ENCODE measurements at places on chromosomes 4 and X.

DNA sequence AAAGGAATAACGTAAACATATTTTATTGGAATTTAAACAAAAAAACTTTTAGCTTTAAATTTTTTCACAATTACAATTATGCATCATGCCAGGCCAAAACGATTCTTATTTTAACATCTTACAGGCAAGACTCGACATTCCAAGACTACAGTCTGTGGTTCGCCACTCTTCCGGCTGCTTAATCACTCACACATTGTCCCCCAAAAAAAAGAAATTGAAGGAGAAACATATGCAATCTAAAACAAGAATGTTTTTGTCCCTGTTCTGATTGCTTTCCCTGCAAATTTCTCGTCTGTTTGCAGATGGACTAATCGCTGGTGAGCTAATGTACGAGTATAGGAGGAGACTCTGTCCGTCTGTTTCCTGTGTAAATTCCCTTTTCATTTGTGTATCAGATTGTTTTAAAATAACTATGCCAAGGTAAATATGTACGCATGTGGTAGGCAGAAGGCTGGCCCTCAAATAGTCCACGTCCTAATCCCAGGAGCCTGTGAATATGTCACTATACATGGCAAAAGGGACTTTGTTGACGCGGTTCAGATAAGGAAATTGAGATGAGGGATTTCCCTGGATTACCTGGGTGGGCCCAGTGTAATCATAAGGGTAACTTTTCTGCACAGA, 37.7 kb upstream of the MTNR1A start:
- no peak for DNase-seq

- DNase-seq = no peak
These were observed 831.6 kb upstream of the NDST4 start for GRCh38 chr4:115945026-115945425.

GRCh38 chrX:81208916-81209315, 7.0 kb downstream of the SH3BGRL start:
- no peak for DNase-seq

DNA sequence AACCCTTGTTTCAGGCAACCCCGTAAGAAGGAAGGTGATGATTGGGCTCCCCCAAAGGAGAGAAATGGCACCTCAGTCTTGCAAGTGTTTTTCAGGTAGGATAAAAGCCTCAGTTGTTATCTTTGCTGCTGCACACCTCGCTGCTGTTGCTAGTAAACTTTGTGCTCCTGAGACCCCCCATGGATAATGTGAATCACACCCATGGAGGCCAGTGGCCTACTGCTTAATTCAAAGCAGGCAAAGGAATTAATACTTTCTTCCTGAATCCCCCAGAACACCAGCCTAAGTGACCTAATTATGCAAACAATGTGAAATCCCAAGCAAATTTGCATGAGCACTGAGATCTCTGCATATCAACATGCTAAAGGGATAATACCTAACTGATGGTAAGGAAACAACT, 337.5 kb downstream of the GRIA2 start:
- DNase-seq = no peak

DNA sequence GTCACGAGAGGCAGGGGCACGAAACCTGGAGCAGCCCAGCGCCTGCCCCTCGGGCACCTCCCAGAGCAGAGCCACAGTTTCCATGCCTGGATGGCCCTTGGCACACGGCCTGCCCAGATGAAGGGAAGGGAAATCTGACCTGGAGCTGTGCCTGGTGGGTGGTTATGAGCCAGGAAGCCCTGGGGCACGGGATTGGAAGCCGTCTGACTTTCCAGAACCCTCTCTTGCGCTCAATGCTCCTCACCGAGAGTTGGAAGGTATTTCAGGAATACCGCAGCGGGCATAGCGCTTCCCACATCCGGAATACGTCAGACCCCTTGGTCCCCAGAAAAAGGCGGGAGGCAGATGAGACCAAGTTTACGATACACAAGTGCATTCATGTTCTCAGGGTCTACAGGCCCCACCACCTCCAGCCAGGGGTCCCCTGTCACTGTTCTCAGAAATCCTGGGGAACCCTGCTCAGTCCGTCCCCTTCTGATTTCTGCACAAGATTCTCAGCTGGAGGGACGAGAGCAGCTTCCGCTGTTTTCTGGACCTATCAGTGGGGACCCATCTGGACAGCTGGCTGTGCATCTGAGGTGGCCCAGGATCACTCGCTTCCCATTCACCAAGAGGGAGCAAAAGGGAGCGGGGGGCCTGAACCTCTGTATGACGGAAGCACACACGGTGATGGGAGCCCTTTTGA, 172.9 kb downstream of the AFAP1 start:
- DNase-seq = no peak

DNA sequence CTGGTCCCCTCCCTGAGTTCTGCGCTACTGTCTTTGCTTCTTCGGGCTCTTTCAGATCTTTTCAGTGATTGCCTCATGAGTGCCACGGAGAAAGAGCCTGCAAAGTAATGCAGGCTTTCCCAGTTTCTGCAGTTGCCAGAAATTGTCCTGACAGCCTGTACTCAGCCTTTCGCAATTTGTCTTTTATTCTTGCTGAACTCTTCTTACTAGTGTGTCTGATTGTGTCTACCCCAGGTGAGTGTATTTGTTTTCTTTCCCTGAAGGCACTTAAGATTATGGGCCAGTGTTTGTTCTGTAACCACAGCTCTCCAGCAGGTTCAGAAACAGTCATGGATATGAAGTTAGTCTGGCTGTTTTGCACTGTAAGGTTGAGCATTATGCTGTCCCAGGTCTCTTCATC, 47.1 kb downstream of the FAM193A start:
- DNase-seq = no peak

- DNase-seq = no peak
These were observed 368.4 kb downstream of the RPA4 start for GRCh38 chrX:97252111-97252510.

DNA sequence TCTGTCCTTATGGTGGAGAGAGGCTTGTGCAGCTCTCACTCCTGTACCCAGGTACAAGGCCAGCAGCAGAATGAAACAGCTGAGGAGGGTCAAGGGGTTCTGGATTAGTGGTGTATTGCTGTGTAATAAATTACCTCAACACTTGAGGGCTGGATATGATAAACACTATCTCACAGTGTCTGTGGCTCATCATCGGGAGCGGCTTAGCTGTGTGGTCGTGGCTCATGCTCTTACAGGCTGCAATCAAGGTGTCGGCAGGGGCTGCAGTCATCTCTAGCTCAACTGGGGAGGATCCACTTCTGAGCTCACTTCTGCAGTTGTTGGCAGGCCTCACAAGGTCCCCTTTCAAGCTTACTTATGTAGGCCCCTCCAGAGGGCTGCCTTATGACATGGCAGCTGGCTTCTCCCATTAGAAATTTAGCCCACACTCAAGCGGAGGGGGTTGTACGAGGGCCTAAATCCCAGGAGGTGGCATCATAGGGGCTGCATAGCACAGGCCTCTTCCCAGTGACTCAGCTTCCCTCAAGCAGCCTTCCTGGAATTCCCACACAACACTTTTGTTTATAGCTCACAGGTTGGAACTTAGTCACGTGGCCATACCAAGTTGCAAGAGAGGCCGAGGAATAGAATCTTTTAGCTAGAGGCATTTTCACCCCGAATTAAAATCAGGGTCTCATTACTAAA, 148.2 kb upstream of the RPS6KA3 start:
- no peak for DNase-seq

DNA sequence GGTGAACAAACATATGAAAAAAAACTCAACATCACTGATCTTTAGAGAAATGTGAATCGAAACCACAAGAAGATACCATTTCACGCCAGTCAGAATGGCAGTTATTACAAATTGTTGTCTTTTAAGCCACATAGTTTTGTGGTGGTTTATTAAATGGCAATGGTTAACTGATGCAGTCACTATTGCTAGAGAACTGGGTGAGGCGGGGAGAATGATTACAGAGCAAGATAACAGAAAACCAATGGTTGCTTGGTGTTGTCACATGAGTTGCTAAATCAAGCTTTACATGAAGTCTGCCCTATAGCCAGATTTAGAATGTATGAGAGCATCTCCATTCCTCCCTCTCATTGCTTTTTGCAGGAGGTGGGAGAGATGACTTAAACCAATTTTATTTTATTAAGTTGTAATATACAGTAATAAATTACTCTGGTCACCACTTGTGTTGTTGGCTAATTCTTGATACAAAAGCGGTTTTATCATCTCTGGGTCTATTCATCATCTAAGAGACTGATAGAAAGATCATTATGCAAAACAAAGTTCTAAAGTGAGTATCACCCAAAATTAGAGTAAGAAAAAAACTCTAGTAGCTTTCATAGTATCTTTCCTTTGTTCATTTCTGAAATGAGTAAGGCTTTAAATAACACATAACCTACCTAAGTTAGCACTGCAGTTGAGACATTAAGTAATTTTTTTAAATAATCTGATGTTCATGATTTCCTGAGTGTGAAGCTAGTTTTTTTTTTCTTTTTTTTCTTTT, 859.5 kb downstream of the STIM2 start:
- DNase-seq = no peak

GRCh38 chrX:118603981-118604380, 108.4 kb downstream of the DOCK11 start:
- DNase-seq = peak; percentile 33

DNA sequence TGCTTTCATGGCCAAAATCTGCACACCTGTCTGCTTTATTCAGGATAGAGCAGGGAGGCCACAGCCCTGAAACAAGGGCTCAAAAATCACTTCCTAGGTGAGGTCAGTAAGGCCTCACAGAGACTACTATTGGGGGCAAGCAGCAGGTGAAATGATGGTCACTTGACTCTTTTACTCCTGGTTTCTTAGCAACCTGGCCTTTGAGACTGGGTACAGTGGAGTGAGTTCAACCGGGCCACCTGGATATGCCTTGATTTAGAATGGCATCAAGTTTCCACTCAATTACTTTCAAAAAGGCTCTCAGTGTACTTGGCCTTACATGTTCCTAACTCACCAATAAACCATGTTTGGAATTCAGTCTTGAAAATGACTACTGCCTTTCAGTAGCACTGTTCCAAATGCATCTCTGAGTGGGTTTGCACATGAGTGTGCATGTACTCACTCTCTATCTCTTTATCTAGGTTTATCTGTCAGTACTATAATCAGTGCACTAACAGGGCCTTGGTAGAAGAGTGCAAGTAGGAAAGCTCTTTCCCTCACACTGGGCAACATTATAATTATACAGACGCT, 388.2 kb downstream of the OPHN1 start:
- no peak for DNase-seq

DNA sequence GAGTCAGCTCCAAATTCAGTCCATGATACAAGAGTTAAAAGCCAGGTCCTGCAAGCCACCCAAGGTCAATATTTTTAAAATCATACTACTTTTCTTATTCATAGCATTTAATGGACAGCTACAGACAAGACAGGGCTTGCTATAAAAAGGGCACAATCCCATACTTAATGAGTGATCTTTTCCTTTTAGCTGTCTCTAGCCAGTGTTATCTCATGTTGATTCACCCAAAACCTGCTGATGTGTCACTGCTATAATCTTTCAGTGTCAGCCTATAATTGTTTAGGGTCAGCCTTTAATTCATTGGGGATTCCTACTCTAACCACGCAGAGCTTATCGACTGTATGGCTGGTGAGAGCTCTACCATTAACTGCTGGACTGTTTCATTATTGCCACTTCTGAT, 51.2 kb upstream of the HCCS start:
- no peak for DNase-seq

GRCh38 chr4:121339307-121339706, 41.5 kb downstream of the QRFPR start:
- no peak for DNase-seq

DNA sequence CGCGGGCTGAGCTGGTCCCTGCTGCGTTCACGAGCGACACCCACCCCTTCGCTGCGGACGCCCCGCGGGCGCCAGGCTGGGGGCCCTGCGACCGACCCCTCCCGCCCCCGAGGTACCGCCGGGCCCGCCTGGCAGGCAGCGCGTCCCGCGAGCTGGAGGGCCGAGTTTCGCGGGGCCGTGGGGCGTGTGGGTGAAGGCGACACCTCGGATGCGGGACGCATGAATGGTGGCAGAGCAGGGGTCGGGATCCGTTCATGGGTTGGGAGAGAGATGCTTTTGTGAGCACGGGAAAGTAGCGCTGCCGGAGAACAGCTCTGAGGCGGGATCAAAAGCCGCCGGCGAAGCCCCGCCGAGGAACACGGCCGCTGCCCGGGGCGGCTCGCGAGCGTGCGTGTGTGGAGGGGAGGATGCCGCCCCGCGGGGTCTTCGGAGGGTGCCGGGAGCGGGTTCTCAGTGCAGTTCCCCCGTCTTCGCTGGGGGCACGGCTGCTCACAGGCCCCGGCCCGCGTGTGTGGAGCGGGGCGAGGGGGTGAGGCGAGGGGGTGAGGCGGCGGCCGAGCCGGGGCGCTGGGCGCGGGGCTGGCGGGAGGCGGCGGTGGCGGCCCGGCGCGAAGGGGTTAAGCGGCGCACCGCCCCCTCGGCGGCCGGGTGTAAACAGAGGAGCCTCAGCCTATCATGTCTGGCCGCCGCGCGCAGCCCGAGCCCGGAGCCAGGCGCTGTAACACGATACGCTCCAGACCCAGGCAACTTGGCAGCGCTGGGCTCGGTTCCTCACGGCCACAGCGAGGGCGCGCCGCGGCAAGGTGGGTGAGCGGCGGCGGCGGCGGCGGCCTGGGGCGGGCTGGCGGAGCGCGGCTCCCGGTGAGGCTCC, 205.3 kb downstream of the TENM3 start:
- peak; percentile 67 for DNase-seq

DNA sequence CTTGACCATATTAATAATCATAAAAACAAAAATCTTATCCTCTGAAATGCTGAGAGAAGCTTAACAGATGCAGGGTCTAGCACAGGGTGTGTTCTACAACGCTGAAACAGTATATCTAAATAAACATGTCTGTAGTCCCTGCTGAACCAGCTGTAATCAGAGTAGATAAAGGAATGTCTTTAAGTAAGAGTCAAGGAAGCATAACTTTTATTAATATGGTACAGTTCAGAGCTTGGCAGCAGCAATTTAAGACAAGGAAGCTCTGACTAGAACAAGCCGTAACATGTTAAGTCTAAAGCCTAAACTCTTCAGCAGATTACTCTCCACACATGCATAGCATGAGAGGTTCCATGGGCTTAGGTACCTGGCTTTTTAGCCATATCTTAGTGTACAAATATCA, 36.1 kb downstream of the NFKB1 start:
- DNase-seq = no peak

GRCh38 chr4:100790836-100791615, 273.2 kb upstream of the EMCN start:
- no peak for DNase-seq

- DNase-seq = no peak
These were observed 22.8 kb downstream of the MSN start for GRCh38 chrX:65690057-65690855.

GRCh38 chr4:114052227-114052626, 72.8 kb upstream of the ARSJ start:
- no peak for DNase-seq

DNA sequence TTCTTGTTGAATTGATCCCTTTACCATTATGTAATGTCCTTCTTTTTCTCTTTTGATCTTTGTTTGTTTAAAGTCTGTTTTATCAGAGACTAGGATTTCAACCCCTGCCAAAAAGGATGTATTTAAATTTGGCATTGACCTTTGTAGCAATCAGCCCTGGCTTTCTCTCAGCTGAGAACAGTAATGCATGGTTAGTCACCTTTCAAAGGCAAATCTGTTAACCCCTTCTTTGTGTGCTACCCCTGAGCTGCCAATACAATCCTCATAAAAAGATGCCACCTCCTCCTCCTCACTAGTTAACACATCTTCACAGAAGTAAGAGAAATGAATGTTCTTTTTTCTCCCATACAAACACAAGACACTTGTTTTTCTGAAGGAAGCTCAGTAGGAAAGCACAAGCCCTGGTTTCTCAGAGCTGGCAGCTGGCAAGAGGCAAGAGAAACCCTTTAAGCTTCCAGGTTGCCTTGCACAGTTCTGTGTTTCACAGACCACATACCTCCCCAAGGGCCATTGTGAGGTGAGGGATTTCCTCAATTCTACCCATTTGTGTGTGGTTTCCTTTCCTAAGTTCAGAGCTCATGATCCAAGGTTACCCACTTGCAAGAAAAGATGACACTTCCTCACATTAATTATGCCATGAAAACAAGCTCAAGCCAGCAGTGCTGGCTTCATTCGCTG, 122.6 kb downstream of the RCHY1 start:
- DNase-seq = no peak

All from liver (tissue), 10 donors.